Activated CD4-positive, alpha-beta T cell treated with anti-CD3 and anti-CD28 coated beads, Interleukin-2, amount 10 ng/mL, durations not matched to agents 24 days and 14 days (primary cell): ENCODE measurements at places on chromosomes 7 and 10.

GRCh38 chr10:9010093-9010492 lies 955.6 kb downstream of the GATA3 start:
- peak overlapping the region; percentile 72 for H3K27ac ChIP-seq
- H3K27me3 ChIP-seq: no peaks in the 10 kb centered on the region
- H3K4me3 ChIP-seq: no peak overlapping the region
- H3K36me3 ChIP-seq: no peaks in the 10 kb centered on the region
- peak; percentile 67 for DNase-seq

GRCh38 chr7:94401428-94401814 lies 6.7 kb downstream of the COL1A2 start:
- no peak overlapping the region for H3K4me3 ChIP-seq
- peaks cover 6% of the 10 kb centered on the region for H3K27me3 ChIP-seq
- no peaks in the 10 kb centered on the region for H3K4me1 ChIP-seq
- no peak overlapping the region for H3K27ac ChIP-seq

DNA sequence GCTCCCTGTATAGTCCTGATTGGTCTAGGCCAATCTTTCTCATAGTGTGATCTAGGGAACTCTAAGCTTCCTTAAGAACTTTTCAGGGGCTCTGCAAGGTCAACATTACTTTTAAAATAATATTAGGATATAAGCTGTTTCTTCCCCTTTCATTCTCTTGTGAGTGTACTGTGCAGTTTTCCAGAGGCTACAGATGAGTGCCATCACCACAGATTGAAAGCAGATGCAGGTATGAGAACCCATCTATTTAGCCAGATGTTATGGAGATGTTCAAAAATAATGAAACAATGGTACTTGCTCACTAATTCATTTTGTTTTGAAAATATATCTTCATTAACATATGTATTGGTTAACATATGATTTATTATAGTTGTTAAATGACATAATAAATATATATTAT lies 169.2 kb upstream of the SEMA3A start:
- no peak for DNase-seq
- H3K27me3 ChIP-seq: no peaks in the 10 kb centered on the region
- no peaks in the 10 kb centered on the region for H3K4me1 ChIP-seq
- no peaks in the 10 kb centered on the region for H3K36me3 ChIP-seq

DNA sequence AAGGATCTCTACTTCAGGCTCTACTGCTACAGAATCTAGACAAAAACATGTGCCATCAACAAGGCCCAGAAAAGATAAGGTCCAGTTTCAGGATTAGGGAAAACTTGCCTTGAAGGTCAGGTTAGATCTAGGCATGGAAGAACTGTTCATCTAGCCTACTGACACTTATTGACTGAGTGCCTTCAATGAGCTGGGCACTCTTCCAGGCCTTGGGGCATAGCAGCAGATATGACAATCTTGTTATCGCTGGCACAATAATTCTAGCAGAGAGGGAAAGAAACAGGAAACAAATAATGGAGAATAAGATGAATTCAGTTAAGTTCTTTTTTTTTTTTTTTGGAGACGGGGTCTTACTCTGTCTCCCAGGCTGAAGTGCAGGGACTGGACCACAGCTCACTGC lies 71.6 kb downstream of the ADCYAP1R1 start:
- H3K27ac ChIP-seq: no peak overlapping the region
- no peaks in the 10 kb centered on the region for H3K36me3 ChIP-seq
- H3K27me3 ChIP-seq: peaks cover 13% of the 10 kb centered on the region
- H3K4me1 ChIP-seq: no peaks in the 10 kb centered on the region
- no peak for DNase-seq

DNA sequence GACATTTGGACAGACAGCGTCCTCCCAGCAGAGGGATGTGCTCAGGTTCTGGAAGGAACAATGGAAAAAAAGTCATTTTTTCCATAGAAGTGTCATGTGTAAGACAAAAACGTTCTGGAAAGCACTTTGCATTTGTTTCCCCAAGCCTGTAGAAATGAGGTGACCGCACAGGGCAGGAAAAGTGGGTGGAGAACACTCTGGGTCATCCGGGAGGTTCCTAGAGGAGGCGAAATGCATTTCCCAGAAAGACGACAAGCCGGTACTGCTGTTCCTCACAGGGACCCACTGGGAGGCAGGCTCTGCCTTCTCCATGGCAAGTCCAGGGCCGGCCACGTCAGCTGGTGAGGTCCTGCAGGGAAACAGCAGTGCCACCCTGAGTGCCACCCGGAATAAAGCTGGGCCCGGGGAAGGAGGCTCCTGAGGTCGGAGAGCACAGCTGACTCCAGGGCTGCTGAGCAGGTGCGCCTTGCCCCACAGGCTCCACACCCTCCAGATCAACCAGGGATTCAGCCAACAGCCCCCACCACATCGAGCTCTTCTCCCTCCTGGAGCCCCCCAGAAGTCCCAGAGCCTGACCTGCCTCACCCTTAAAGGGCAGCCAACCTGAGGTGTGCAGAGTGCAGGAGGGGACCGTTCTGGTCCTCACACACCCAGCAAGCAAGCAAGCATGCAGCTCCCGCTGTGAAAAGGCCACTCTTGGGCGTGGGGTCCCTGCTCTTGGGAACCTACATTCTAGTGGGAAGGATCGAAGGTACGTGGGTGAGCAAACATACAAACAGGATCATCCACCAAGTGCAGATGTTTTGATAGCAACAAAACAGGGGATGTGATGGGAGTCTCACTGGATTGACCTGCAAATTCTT lies 28.8 kb upstream of the INPP5A start:
- DNase-seq: no peak
- no peak overlapping the region for H3K4me3 ChIP-seq
- no peak overlapping the region for H3K27ac ChIP-seq
- peaks cover 4% of the 10 kb centered on the region for H3K27me3 ChIP-seq
- no peaks in the 10 kb centered on the region for H3K4me1 ChIP-seq

DNA sequence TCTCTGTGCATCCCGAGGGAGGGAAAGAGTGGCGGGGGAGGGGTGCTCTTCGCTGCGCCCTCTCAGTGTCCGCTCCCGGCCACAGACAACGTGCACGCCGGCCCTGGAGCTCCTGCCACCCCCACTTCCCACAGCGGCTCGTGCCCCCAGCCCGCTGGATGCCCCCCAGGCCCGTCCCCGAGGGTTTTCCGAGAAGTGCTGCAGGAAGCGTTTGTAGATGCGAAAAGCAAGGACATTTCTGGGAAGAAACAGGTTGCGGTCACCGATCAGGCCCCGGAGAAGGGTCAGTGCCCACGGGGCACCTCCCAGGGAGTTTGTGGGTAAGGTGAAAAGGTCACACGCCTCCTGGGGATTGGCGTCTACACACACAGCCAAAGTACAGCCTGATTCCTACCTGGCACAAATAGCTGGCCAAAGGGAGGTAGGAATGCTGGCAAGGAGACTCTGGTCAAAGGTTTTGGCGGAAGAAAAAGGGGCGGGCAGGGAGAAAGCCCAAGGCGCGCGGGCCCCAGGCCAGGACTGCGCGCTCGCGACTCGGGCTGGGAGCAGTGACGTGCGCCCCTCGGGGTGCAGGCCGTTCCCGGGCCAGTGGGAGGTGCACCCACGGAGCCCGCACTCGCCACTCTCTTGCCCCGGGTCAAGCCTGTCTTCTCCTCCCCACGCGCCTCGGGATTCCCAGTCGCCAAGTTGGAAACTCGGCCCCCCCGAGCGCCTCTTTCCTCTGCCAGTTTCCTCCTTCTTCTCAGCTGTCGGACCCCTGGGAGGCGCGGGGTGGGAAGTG lies 1.5 kb upstream of the NRP1 start:
- H3K4me1 ChIP-seq: peaks cover 22% of the 10 kb centered on the region
- H3K27me3 ChIP-seq: peaks cover 62% of the 10 kb centered on the region
- peak overlapping the region; percentile 55 for H3K4me3 ChIP-seq
- H3K36me3 ChIP-seq: no peaks in the 10 kb centered on the region

DNA sequence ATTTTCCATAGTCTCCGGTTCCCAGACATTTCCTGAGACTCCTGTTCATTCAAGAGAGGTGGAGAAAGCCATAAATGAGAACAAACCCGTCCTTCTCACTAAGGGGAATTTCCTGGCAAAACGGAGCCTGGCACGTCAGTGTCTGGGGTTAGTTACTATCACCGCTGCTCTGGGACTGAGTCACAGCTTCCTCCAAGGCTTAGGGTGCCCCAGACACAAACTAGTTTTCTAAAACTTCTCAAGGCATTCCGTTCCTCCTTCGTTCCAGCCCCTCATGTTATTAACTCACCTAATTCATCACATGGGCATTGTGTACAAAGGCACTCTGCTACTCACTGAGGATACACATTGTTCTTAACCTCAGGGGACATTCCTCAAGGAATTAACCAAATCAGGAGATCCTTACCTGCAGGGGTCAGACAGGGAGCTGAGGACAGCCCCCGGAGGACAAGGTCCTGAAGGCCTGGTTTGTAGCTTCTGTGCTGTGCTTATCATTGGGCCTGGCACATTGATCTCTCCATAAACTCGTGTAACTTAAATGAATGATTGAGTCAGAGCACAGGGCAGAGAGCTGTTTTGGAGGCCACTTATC lies 103.0 kb upstream of the KLF6 start:
- H3K27me3 ChIP-seq: no peaks in the 10 kb centered on the region
- peaks cover 38% of the 10 kb centered on the region for H3K4me1 ChIP-seq
- peak overlapping the region; percentile 67 for H3K4me3 ChIP-seq
- peak; percentile 83 for DNase-seq
- peak overlapping the region; percentile 94 for H3K27ac ChIP-seq

DNA sequence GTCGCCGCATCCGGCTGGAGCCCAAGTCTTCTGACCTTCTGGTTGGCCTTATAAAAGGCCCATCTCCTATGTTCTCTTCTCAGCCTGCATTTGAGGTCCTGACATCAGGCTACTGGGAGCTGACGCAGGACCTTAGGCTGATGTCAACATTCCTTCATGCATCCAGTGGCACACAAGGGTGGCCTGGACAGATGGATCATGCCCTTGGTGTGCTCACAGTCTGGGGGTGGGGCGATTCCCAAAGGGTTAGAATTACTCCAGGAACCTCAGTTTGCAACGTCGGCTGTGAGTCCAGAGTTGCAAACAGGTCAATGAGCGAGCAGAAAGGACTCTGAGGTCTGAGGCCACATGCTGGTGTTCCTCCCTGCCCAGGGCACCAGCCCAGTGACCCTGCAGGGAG lies 8.2 kb upstream of the CLIP2 start:
- no peaks in the 10 kb centered on the region for H3K36me3 ChIP-seq
- H3K27ac ChIP-seq: no peak overlapping the region
- no peak for DNase-seq
- peaks cover 3% of the 10 kb centered on the region for H3K27me3 ChIP-seq
- no peak overlapping the region for H3K4me3 ChIP-seq
- peaks cover 7% of the 10 kb centered on the region for H3K4me1 ChIP-seq

- no peaks in the 10 kb centered on the region for H3K36me3 ChIP-seq
- H3K4me3 ChIP-seq: no peak overlapping the region
- H3K27ac ChIP-seq: no peak overlapping the region
- H3K4me1 ChIP-seq: no peaks in the 10 kb centered on the region
- no peaks in the 10 kb centered on the region for H3K27me3 ChIP-seq
- DNase-seq: no peak
Observed at GRCh38 chr10:59505926-59506325, 143.6 kb upstream of the FAM13C start.

DNA sequence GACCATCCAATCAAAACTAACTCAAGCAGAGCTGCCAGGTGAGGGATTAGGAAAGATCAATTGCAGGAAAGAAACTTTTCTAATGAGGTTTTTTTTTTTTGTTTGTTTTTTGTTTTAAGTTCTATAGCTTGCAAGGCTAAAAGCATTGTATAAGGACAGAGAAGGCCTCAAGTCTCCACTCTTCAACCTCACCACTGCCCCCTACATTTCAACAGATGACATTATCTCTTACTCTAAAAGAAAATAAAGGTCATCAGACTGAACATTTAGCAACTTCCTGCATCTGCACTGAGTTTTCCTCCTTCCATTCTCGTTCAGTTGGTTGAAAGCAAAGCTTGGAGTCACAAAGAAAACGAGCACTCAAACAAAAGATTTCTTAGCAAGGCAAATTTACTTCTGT lies 45.2 kb upstream of the EXOC4 start:
- no peak overlapping the region for H3K27ac ChIP-seq
- H3K27me3 ChIP-seq: peaks cover 14% of the 10 kb centered on the region
- H3K4me3 ChIP-seq: no peak overlapping the region
- no peak for DNase-seq
- H3K4me1 ChIP-seq: no peaks in the 10 kb centered on the region

DNA sequence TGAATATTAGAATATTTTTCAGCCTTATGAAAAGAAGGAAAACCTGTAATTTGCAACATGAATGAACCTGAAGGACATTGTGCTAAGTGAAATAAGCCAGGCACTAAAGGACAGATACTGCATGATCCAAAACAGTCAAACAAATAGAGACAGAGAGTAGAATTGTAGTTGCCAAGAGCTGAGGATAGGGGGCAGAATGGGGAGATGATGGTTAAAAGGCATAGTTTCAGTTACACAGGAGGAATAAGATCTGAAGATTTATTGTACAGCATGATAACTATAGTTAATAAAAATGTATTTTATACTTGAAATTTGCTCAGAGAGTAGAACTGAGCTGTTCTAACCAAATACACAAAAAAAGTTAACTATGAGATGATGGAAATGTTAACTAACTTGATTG lies 149.0 kb upstream of the TMEM106B start:
- H3K27ac ChIP-seq: no peak overlapping the region
- peaks cover 3% of the 10 kb centered on the region for H3K27me3 ChIP-seq
- peaks cover 2% of the 10 kb centered on the region for H3K4me1 ChIP-seq
- no peaks in the 10 kb centered on the region for H3K36me3 ChIP-seq
- peak; percentile 61 for DNase-seq

DNA sequence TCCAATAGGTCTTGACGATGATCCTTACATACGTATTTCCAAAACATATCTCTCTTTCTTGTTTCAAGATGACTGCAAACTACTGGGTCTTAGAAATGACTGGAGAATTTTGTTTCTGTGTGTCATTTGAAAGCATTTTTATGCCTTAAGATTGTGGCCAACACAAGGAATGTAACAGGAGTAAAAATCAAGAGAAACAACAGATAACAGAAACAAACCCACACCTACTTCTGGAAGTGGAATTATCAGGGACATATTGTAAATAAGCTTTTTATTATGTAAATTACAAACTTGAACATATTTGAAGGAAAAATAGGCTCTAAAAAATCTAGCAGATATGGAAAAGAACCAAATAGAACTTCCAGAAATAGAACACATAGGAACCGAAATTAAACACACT lies 195.6 kb downstream of the CYP26A1 start:
- H3K27ac ChIP-seq: no peak overlapping the region
- H3K36me3 ChIP-seq: no peaks in the 10 kb centered on the region
- no peaks in the 10 kb centered on the region for H3K27me3 ChIP-seq

DNA sequence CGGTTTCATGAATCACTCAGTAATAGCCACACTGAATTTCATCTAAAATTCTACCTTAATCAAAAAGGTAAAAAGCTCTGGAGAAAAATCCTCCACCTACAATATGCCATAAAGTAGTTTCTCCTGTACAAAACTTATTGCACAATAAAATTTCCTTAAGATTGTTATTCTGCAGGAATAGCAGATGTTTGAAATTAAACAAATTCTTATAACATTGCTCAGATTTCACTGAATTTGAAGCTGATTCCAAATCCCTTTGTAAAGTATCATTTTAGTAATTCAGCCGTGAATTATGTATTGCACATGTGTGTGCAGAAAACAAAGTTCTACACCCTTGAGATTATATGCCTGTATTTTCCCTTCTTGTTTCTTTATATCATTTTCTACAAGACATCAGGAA lies 123.8 kb downstream of the AMPH start:
- H3K27me3 ChIP-seq: peaks cover 11% of the 10 kb centered on the region
- H3K4me3 ChIP-seq: no peak overlapping the region
- no peak overlapping the region for H3K27ac ChIP-seq
- H3K36me3 ChIP-seq: no peaks in the 10 kb centered on the region
- no peak for DNase-seq

- peaks cover 6% of the 10 kb centered on the region for H3K27me3 ChIP-seq
- H3K36me3 ChIP-seq: no peaks in the 10 kb centered on the region
- H3K4me1 ChIP-seq: no peaks in the 10 kb centered on the region
Observed at GRCh38 chr10:78342827-78343653, 309.4 kb downstream of the RPS24 start.
